Suppressor macrophage treated with lipopolysaccharide for 4 hours (primary cell): ENCODE measurements at places on chromosomes 7 and 10.
A peak's percentile ranks its signal among the peaks of the same experiment; 100 is the strongest.

DNA sequence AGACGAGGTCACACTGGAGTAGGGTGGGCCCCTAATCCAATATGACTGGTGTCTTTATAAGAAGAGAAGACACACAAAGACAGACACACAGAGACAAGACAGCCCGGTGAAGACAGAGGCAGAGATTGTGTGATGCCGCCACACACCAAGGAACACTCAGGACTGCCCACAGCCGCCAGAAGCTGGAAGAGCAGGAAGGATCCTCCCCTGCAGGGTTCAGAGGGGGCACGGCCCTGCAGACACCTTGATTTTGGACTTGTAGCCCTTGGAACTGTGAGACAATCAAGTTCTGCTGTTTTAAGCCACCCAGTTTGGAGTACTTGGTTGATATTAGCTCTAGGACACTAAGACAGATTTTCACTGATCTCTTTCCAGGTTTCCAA, 72.1 kb upstream of the NANOS1 start:
- DNase-seq = no peak

- DNase-seq = no peak
Measured at GRCh38 chr10:77548157-77548556, 89.5 kb downstream of the KCNMA1 start.

- DNase-seq = no peak
Measured at GRCh38 chr7:18400275-18400674, 95.3 kb upstream of the HDAC9 start.

GRCh38 chr10:662686-663465, 26.6 kb downstream of the DIP2C start:
- no peak for DNase-seq

DNA sequence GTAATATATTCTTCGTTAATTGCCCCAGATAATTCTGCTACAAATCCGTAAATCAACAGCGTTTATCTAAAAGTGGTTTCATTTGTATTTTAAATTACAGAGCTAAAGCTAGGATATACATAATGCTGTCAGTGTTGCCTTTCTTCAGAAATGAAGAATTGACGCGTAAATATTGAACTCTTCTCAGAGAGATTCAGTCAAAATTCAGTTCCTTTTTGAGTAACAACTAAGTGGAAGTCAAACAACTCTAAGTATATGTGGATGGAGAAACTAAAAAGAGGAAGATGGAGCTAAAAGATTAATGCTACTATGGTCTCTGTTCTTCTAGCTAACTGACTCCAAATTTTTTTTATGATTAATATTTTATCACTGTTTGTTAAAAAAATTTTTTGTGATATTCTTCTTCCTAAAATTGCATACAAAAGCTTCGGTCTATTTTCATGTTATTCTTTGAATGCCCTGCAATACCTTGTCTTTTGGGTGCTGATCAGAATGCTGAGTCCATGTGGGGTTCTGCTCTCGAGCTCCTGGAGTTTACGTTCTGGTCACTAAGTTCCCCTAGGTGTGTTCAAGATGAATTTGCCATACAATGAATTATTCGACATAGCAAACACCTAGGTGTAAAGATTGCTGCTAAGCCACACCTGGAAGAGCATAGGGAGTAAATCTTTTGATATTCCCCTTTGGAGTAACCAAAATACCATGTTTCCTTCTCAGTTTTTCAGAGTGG, 20.7 kb downstream of the MDFIC start:
- DNase-seq = peak; percentile 65

DNA sequence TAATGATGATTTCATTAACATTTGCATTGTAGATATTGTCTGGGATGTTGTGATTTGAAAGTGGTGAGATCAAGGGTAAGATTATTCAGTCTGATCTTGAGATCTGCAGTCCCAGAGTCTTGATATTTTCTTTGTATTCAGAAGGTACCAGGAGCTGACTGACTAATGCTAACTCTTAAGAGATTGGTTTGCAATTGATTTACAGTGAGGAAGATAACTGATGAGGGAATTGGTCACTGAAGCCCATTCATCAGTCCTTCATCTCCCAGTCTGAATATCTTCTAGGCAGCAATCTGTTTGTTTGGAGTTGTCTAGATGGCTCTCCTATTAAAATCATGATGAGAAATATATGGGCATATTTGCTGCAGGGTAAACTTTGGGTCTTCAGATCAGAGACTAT, 473.7 kb downstream of the ARL4A start:
- no peak for DNase-seq

DNA sequence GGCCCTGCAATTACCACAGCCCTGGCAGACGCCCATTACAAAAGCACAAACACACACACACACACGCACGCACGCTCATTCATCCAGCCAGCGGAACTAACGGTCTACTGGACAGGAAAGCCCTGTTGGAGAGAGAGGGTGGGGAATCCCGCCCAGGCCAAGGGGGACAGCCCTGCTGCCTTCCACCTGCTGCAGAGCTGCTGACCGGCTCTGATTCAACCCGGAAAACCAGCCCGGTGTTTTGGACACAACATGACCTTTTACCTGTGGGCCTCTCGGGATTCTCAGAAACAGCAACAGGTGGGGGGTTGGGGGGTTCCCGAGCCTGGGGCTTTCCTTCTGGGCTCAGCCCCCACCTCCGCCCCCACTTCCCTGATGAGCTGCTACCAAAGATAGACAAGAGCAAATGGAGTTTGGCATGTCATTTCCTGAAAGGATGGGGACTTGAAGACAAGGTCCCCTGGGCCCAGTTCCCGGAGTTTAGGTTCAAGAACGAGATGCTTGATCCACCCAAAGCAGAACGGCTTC, 18.5 kb upstream of the SERPINE1 start:
- peak; percentile 83 for DNase-seq

GRCh38 chr7:138885383-138886147, 87.6 kb upstream of the ATP6V0A4 start:
- DNase-seq = no peak

DNA sequence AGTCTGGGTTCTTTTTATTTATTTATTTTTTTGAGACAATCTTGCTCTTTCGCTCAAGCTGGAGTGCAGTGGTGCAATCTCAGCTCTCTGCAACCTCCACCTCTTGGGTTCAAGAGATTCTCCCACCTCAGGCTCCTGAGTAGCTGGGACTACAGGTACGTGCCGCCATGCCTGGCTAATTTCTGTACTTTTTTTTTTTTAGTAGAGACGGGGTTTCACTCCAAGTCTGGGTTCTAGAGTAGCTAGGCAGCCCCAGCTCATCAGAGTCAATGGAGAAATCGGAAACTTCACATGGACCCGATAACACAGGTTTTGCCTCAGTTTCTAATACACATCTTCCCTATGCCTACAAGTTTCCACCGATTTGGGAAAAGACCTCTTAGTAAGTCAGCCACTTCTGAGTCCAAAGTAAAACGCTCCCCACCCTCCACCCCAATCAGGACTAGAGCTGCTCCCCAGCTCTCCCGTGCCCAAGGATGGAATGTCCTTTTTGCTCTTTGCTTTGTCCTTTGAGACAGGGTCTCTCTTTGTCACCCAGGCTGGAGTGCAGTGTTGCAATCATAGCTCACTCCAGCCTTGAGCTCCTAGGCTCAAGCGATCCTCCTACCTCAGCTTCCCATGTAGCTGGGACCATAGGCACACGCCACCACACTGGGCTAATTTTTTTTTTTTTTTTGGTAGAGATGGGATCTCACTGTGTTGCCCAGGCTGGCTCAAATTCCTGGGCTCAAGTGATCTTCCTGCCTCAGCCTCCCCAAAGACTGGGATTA, 3.8 kb upstream of the SERPINE1 start:
- DNase-seq = no peak

DNA sequence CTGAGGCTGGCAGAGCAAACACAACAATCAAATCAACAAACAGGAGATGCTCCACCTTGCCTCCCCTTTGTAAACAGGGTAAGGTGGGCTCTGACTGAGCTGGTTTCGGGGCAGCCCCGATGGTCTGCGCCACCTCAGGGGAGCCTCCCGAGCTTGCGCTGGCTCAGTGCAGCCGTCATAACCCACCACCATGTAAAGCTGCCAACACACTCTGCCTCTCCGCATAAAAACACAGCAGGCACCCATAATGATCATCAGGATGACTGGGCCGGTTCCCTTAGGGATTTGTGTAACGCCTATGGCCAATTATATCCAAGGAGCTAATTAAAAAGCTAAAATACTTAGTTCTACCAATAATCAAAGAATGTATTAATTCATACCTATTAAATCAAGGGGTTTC, 124.5 kb downstream of the PRPF18 start:
- no peak for DNase-seq

GRCh38 chr10:88092973-88093372, 229.5 kb downstream of the PTEN start:
- no peak for DNase-seq

DNA sequence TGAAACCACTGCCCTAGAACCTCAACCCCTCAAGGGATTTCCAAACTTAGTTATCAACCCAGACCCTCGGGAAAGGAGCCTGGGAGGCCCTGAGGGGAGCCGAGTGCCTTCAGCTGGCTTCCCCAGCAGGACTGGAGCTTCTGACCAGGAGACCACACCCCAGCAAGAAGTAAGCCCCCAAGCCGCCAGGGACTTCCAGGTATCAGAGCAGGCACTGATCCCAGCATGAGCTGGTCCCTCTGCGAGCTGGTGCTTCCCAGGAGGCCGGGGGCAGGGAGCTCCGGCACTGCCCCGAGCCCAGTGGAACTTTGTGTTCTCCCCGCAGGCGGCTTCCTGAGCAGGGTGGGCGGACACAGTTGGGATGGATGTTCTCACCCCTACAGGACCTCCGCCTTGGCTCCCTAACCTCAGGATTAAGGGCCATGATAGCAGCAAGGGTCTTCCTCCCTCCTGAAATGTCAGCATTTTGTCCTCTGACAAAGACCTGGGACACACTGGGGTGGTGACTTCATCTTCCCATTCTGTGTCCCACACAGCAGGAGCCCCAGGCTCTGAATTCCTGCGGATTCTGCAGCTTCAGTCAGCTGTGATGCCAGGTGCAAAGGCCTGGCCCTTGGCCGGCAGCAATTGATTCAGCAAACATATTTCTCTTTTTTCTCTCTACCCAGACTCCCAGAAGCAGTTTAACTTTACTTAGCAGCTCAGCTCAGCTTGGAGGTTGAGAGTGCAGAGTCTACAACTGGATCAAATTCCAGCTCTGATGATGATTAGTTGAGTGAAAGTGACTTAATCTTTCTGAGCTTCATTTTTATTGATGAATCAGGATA, 11.6 kb downstream of the ATP6V0E2 start:
- DNase-seq = no peak

GRCh38 chr7:115232041-115232440, 310.1 kb downstream of the MDFIC start:
- DNase-seq = no peak

DNA sequence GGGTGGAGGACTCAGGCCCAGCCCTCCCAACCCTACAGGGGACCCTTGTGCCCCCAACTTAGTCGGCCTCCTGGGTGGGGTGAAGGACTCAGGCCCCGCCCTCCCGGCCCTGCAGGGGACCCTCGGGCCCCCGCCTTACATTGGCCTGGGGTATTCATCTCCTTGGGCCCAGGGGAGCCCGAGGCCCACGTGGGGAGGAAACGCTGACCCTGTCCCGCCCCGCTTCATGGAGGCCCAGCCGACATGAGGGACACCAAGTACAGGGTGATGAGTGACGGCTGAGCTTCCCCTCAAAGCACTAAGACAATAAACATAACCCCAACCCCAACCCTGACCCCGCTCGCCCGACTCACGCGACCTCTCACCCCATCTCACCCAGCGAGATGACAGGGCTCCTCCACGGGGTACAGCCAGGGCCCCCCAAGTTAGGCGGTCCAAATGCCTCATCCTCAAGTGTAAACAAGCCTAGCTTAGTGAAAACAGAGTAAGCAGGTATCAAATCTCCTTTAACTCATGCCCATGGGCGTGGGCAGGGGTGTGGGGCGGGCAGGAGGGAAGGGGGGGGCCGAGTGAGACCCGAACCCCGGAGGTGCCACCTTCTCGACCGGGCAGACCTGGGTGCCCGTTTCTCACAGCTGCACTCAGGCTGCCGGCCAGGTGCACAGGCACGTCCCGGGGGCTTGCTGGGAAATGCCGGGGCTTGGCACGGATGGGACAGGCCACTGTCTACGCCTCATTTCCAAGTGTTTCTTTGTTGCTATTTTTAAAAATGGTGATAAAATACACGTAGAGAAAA, 8.2 kb downstream of the CYP2W1 start:
- no peak for DNase-seq

DNA sequence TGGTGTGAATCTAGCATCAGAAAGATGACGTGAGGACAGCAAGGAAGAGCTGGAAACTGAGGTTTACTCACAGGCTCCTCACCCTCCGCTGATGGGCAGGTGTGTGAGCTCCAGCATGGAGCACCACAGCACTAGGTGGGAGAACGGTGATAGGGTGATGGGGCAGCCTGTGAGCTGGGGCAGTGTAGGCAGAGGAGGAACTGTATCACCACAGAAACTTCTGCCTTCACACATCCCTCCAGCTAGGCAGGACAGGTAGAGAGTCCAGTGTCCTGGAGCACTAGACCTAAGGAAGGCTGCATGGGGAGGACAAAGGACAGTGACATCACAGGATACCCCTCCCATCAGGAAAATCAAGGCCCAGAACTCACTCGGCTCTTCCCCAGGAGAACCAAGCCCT, 241.8 kb upstream of the PRSS58 start:
- DNase-seq = no peak

DNA sequence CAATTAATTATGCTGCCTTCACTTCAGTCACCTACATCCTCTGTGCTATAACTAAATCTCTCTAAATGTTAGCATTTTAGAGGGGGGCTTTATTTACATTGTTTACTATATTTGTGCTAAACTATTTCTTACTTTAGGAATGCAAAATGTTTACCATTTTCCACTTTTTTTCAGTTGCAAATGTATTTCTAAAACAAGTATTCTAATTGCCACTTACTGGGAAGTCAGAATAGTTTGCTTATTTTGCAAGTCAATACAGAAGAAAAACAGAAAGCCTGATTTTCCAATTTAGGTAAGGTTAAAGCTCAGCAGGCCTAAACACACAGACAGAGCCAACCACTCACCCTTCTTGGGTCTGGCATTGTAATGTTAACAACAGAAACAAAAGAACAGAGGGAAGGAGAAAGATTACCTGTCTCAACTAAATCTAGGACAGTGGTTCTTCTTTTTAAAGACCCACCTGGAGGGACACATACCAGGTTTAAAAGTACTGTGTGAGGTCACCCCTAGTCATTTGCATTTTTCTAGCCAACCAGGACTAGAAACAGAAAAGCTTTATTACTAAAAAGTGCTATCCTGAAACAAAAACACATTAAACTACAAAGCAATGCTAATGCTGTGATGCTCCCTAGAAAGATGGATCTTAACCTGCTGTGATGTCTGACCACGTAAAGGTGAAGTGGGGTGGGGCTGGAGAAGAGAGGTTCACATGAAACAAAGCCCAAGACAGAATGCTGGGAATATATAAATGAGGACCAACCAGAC, 178.2 kb downstream of the SLC25A13 start:
- DNase-seq = no peak

- DNase-seq = no peak
Measured at GRCh38 chr10:63477927-63478326, 12.2 kb upstream of the JMJD1C start.

- peak; percentile 65 for DNase-seq
Measured at GRCh38 chr7:29194594-29195427, at the start of gene CHN2. Gene CHN2, plus strand, starts transcription at chr7:29194775.

DNA sequence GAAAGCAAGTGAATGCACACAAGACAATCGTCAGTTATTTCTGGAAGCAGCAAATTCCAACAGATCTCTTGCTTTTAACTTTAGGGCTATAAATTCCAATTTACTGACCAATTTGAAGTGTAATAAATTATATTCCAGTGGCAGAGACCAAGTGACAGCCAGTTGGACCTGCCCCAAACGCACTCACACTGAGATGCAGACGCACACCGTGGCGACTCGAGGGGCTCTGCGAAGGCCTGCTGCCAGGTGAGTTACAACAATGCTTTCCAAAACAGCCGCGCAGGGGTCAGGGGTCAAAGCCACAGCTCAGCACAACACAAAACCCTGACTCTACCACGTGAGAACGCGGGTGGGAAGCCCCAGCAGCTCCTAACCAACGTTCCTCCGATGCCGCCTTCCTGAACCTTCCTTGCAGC, 97.4 kb downstream of the ZRANB1 start:
- no peak for DNase-seq
